Mammary epithelial cell (primary cell): ENCODE measurements at places on chromosomes 2 and 18. TPM values are rescaled to one million over a fixed set of nuclear protein-coding genes. Genes with fewer than 3 reads are reported as not detected.
A peak's percentile ranks its signal among the peaks of the same experiment; 100 is the strongest.

DNA sequence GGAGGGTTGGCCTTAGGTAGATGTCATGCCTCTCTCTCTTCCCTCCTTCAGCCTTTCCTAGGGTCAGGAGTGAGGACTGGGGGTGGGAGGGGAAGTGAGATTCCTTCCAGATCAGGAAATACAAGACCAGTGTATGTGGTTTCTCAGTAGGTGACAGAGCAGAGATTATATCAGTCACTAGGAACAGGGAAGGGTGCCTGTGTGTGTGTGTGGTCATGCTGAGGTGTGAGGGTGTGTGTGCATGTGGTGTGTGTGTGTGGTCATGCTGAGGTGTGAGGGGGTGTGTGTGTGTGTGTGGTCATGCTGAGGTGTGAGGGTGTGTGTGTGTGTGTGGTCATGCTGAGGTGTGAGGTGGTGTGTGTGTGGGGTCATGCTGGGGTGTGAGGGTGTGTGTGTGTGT, 259.8 kb downstream of the LOXHD1 start:
- no peak for DNase-seq

- peak; percentile 95 for DNase-seq
Observed at GRCh38 chr18:9743200-9744016, 35.3 kb downstream of the RAB31 start.

DNA sequence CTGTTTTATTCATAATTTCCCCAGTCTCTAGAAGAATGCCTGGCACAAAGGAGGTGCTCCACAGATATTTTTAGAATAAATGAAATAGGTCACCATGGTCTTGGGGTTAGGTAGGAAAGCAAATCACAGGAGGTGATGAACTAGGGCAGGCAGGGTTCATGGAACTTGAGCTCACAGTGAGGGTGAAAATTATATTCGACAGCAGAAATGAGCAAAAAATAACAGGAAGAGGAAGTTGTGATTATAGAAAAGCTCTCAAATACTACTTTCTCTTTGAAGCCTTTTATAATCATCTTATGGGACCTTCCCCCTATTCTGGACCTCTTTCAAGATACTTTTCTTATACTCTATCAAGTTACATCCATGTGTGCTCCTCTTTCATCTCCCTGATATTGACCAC, 4.5 kb upstream of the CREB1 start:
- no peak for DNase-seq

Gene ADCY3
- polyA plus RNA-seq, result 63.4 TPM

Gene STPG4
- polyA plus RNA-seq, result not detected

Gene SNTG2
- not detected for polyA plus RNA-seq

Gene FSHR
- polyA plus RNA-seq, result not detected

Gene SLC14A1
- polyA plus RNA-seq, result 0.05 TPM

Gene KLF11
- 7.7 TPM for polyA plus RNA-seq

Gene MC4R
- not detected for polyA plus RNA-seq

Gene DYNC2LI1
- polyA plus RNA-seq, result 7.7 TPM
